CD4-positive, alpha-beta T cell treated with Interleukin-15 for 1 hour (primary cell): ENCODE measurements at places on chromosomes 12 and 14.

GRCh38 chr12:84572196-84572595 is 340.4 kb downstream of the SLC6A15 start:
- DNase-seq: no peak

DNA sequence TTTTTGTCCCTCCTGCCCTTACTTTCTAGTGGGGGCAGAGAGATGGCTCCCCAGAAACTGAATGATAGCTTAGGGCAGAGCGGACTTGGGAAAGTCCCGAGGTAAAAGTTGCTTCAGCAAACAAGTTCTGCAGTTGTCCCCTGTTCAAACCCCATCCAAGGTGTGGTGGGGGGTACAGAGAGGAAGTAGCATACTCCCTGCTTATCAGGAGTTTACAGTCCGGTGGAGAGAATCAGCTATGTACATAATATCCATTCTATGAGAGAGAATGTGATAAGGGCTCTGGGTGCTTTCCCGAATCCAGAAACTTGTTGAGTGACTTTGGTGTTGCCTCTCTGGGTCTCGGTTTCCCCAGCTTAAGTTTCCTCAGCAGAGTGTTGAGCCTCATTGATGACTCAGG is 40.4 kb upstream of the VRK1 start:
- no peak for DNase-seq

DNA sequence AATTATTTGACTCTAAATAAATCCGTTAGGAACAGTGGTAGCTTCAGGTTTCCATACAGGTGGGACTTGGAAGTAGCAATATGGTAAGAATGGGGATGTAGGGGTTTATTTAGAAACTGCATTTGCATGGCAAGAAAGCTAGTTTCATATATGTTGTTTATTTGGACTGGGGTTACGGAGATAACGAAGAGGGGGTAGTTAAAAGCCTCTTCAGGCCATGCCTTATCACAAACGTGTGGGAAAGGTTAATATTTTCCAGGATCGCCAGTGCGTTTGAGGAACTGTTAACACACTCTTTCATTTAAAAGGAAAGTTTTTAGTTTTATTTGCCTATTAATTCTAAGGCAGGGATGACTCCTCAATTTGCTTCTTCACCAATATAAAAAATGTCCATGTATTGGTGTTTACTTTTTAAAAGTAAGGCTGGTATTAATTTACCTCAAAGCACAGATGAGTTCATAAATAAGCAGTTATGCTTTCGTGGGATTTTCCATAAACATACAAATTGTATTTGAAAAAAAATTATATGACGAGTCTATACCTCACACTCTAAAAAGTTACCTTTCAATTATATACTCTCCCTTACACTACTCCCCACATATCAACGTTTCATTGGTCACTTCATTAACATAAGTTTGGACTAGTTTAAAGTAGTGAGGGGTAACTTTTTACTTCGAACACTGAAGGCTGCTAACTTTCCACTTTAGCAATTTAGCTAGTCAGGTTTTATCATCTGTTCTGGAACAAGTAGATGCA is 814 bp downstream of the RAB2B start:
- DNase-seq: no peak

GRCh38 chr12:76556368-76556767 is 3.2 kb downstream of the OSBPL8 start:
- DNase-seq: no peak

GRCh38 chr12:74455429-74455828 is 82.2 kb upstream of the ATXN7L3B start:
- no peak for DNase-seq
